Amniotic stem cell (primary cell): ENCODE measurements at places on chromosomes 3 and 15.

DNA sequence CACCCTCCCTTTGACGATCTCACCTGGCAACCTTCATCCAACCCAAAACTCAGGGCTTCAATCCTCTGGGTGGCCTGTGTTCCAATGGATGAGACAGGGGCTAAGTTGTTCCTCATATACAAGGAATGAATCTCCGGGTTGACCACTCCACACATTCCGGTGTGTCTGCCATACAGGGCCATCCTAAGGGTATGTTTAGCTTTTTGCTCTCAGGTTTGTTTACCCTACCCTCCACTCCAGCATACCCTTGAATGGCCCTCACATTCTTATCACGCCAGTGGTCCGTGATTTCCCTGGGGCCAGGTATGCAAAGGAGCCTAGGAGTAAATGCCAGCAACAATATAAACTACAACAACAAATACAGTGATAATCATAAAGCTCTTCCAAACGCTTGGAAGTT, 45.7 kb upstream of the VGLL3 start:
- DNase-seq = no peak

- no peak for DNase-seq
These were observed 9.8 kb downstream of the SELENOS start for GRCh38 chr15:101267320-101268104.

DNA sequence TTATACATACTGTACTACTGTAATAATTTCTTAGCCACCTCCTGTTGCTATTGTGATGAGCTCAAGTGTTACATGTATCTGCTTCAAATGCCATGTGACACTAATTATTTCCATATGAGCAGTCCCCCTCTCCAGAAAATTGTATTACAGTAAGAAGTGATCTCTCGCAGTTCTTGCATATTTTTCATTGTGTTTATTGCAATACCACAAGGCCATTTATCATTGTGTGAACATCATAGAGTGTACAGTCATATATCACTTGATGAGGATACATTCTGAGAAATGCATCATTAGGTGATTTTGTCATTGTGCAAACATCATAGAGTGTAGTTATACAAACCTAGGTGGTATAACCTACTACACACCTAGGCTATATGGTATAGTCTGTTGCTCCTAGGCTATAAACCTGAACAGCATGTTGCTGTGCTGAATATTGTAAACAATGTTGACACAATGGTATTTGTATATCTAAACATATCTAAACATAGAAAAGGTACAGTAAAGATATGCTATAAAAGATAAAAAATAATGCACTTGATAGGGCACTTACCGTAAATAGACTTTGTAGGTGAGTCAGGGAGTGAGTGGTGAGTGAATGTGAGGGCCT, 189.6 kb upstream of the MLF1 start:
- DNase-seq = no peak

DNA sequence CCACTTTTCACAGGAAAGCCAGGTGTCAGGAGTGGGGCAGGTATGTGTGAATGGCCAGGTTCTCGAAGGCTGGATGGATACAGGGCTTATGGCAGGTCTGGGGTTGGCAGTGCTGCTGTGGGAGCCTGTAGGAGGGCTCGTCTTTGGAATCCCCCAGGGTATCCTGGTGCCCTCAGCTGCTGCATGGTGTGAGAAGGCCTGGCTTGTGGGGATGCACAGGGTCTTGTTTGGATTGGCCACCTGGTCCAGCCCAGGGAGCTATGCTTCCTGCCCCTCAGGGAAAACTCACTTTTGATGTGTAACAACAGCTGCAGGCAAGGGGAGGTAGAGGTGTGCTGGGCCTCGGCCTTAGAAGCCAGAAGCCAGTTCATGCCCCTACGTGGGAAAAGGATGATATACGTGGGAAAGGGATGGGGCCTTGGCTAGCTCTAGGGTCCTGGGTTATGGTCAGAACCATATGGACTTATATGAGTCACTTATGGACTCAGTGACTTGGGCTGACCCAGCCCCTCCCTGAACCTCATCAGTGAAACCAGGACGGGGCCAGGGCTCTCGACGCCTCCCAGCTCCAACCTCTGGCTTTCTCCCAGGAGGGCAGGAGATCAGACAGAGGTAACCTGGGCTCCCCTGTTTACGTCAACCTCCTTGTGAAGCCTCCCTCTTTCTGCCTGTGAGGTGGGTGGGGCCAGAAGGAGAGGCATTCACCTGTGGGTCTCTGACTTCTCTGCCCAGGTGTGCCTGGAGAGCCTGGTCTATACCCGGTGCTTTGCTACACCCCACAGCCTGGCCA, 37.8 kb upstream of the CSPG4 start:
- no peak for DNase-seq

GRCh38 chr3:50251220-50251619, 15.2 kb downstream of the GNAI2 start:
- peak; percentile 46 for DNase-seq

DNA sequence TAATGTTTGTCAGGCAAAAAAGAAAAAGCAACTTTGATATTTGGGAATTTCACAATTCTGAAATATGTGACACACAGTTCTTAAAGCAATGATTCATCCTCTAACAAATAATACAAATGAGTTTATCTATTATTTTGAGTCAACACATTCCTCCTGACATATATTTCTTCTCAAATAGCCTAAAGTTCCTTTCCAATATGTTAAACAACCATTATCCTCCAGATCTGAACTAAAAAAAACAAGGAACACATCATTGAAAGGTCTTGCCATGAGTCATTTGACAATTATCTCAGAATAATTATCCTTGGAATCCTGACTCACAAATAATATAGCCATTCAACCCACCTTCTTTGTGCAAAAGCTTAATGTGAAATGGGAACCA, 208.7 kb upstream of the CDIN1 start:
- DNase-seq = peak; percentile 48

DNA sequence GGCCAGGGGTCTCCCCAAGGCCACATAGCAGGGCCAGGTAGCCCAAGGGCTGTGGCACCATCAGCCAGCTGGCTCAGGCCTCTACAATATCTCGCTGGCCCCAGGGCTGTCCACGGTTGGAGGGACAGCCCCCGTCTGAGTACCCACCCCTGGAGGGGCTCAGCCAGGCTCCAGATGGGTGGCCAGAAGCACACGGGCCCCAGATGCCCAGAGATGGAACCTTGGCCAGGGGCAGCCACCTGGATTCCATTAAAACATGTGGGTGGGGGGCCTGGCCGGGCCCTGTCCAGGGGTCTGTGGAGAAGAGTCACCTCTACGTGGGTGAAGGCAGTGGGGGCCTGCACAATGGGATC, 8.4 kb downstream of the CSPG4 start:
- DNase-seq = no peak
